ENCODE measurements at places on chromosomes 3 and 15. TPM values are rescaled to one million over a fixed set of nuclear protein-coding genes. Genes with fewer than 3 reads are reported as not detected.

GRCh38 chr15:99989095-99989494 lies 255.9 kb upstream of the LYSMD4 start:
- no peak overlapping the region for H3K27ac ChIP-seq
- H3K27me3 ChIP-seq = peaks cover 10% of the 10 kb centered on the region
- DNase-seq = no peak

DNA sequence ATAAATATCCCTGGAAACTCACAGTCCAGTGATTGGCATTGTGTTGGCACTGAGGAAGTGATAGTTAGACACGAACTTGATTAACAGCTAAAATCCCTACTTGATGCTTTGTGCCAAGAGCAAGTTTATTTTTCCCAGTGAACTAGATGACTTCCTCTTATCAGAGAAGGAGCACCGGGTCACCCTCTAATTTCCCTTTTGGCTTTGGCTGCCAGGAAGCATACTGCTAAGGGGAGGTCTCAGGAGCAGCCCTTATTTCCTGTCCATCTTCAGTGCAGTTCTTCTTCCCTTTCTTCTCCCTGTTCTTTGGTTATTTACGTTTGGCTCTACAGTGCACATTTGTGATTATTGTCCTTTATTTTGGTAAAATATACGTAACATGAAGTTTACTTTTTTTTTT lies 13.0 kb downstream of the FBLN2 start:
- H3K36me3 ChIP-seq = no peaks in the 10 kb centered on the region
- H3K4me3 ChIP-seq = no peak overlapping the region

DNA sequence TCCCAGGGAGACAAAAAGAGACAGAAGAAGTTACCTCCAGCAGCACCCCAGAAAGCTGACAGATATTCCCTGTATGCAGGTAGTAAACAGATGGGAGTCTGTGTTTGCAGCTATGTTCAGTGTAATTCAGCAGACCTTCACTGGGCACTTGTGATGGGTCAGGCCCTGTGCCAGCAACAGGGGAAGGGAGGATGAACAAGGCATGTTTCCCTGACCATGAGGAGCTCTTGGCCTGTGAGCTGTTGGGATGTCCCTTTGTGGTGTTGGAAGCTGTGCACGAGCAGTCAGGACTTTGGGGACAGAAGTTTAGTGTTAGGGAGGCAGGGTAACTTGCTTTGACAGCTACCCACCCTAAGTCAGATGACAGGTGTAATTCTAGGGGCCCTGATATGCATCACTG lies 106.0 kb upstream of the TRIM42 start:
- no peaks in the 10 kb centered on the region for H3K27me3 ChIP-seq
- H3K27ac ChIP-seq = no peak overlapping the region

GRCh38 chr3:72272356-72272755 lies 487.4 kb upstream of the PROK2 start:
- no peak for DNase-seq
- H3K27ac ChIP-seq = no peak overlapping the region
- peaks cover 41% of the 10 kb centered on the region for H3K4me1 ChIP-seq
- H3K4me3 ChIP-seq = no peak overlapping the region
- no peaks in the 10 kb centered on the region for H3K27me3 ChIP-seq
- H3K36me3 ChIP-seq = no peaks in the 10 kb centered on the region

DNA sequence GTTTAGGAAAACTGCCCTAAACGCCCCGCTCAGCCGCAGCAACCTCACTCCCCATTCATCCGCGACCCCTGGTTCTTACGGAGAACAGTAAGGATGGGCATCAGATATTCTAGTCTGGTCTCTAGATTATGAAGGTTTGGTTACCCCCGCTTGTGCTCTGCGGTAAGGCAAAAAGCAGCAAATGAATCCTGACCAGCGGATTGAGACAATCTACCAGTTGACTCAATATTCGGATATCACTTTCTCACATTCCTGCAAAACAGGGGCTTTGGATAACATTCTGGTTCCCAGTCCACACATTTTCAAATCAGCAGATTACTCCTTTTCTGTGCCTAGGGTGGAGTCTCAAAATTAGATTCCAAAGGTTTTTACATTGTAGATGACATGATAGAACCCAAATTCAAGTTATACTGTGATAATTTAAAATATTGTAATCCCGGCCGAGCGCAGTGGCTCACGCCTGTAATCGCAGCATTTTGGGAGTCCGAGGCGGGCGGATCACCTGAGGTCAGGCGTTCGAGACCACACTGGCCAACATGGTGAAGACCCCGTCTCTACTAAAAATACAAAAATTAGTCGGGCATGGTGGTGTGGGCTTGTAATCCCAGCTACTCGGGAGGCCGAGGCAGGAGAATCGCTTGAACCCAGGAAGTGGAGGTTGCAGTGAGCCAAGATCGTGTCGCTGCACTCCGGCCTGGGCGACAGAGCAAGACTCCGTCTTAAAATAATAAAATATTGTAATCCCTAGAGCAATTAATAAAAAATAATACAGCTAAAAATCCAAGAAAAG lies 1.1 kb upstream of the CYFIP1 start:
- no peaks in the 10 kb centered on the region for H3K36me3 ChIP-seq
- H3K4me1 ChIP-seq = peaks cover 6% of the 10 kb centered on the region
- H3K4me3 ChIP-seq = peak overlapping the region; percentile 47
- H3K27ac ChIP-seq = no peak overlapping the region
- H3K27me3 ChIP-seq = peaks cover 39% of the 10 kb centered on the region

DNA sequence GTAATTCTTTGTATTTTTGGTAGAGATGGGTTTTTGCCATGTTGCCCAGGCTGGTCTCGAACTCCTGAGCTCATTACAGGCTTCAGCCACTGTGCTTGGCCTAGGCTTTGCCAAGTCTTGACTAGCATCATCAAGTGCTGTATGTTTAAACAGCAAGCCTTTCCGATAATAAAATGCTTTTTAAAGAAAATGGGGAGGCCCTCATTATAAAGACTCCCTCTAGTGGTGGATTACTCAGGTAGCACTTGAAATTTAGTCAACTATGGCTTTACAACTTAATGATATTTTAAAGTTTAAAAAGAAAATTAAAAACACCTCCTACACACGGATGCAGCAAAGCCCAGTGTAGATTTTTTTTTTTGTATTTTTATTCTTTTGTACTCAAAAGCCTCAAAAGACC lies 213.6 kb downstream of the GAP43 start:
- H3K4me1 ChIP-seq = no peaks in the 10 kb centered on the region
- no peak overlapping the region for H3K27ac ChIP-seq
- H3K4me3 ChIP-seq = no peak overlapping the region
- no peaks in the 10 kb centered on the region for H3K27me3 ChIP-seq
- H3K36me3 ChIP-seq = no peaks in the 10 kb centered on the region
- DNase-seq = no peak

DNA sequence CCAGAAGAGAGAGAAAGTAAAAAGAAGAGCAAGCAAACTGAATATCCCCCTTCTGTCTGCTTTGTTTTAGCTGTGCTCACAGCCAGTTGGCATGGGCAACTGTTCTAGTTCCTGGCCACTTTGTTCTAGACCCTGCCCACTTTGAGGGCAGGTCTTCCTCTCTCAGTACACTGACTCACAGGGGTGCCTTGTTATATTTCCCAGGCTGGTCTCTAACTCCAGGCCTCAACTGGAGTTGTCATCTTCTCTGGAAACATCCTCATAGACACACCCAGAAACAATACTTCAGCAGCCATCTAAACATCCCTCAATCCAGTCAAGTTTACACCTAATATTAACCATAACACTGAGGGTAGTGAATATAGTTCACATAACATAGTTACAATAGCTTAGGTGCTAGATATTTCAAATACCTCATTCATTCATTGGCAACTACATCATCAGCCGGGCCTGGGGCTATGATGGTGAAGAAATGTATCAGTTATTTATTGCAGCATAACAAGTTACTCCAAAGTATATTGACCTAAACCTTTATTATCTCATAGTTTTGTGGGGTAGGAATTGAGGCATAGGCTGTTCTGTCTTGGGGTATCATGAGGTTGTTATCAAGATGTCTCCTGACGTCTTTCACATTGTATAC lies 106.0 kb downstream of the UBE2E2 start:
- no peaks in the 10 kb centered on the region for H3K27me3 ChIP-seq
- DNase-seq = no peak
- H3K36me3 ChIP-seq = no peaks in the 10 kb centered on the region
- H3K27ac ChIP-seq = no peak overlapping the region
- H3K4me1 ChIP-seq = no peaks in the 10 kb centered on the region
- H3K4me3 ChIP-seq = no peak overlapping the region

DNA sequence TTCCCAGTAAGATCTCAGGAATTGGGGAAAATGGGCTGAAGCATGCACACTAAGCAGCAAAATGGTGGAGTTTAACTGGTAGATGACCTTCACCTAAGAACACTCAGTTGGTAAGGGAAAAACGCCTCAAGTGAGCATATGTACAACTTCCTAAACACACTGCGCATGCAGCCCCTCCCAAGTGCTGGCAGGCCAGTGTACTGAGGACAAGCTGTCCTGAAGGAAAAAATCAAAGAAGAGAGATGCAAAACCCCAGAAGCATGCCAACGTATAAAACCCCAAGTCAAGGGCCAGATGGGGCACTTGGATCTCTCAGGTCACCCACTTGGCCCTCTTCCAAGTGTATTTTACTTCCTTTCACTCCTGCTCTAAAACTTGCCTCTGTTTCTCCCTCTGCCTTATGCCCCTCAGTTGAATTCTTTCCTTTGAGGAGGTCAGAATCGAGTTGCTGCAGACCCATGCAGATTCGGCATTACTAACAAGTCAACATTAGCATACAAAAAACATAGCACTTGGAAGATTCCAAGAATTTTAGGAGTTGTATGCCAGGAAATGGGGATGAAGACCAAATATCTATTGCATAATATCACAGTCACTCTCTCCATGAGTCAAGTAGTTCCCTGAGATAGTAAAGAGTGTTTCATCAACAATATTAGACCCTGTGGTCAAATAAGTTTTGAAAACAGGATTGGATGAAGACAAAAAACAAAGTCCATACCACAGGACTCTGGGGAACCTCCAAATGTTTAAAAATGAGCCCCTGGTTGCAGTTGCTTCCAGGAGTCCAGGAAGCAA lies 10.8 kb upstream of the FYCO1 start:
- H3K4me3 ChIP-seq = no peak overlapping the region
- no peak overlapping the region for H3K27ac ChIP-seq

The IQCH gene
- 0.91 TPM for polyA plus RNA-seq

The LCTL gene
- 0.07 TPM for polyA plus RNA-seq

The GOLGA8T gene
- polyA plus RNA-seq = 0.07 TPM

The ACP3 gene
- 2.5 TPM for polyA plus RNA-seq

The TNFSF10 gene
- polyA plus RNA-seq = 38.4 TPM

The ULK3 gene
- 59.4 TPM for polyA plus RNA-seq

The FGD5 gene
- polyA plus RNA-seq = 2.9 TPM

The KLHL24 gene
- polyA plus RNA-seq = 23.1 TPM

The TIPARP gene
- 30.3 TPM for polyA plus RNA-seq

Measured in thymus (tissue), 14 donors.